ENCODE measurements at places on chromosomes 5 and 9.

DNA sequence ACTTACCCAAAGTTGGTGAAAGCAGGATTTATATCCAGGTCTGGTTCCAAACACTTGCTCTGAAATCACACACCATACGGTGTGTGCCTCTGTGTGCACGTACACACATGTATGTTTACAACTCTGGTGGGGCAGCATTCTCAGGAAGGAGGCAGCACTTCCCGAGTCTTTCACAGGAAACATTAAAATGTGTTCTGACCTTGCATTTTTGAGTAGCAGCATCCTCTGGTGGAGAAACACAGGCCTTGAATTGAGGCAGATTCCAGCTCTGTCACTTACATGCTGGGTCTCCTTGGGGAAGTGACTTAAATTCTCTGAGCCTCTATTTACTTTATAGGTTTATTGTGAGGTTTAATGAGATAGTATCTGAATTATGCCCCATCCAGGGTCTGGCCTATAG, 126.4 kb downstream of the RGS3 start:
- DNase-seq: no peak

- no peak for DNase-seq
Measured at GRCh38 chr9:85536076-85536475, 205.7 kb downstream of the AGTPBP1 start.

- DNase-seq: no peak
Measured at GRCh38 chr5:52457810-52458209, 329.9 kb upstream of the ITGA1 start.

DNA sequence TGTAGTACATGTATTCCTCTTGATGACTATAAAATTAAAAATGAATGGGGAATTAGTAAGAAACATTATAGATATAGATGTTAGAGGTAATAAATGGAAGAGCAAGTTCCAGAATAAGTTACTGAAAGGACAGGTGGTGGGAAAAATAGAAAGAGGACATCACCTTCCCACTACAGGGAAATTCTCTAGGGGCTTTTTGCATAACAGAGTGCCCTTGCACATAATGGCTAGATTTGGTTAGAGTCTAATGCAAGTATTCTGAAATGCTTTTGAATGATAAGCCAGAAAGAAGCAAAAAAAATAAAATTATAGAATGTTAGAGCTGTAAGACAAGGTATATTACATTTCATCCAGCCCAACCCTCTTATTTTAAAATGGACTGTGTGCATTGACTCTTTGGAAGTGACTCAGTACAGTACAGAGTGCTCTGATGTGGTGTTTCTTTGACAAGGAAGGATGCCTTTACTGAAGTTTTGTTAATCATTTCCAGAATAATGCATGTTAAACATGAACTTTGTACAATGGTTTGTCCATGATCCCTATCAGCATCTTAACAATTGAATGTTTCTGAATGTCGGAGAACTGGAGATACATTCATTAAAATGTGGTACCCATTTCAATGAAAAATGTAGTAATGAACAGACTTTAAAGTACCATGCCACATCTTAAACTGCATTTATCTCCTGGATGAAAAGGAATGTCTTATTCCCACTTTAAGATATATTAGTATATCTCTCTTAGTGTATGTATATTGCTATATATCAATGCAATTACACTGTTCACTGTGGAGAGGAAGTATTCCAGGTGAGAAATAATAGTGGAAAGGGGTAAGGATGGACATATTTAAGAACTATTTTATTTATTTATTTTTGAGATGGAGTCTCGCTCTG, 391.1 kb downstream of the ADGRV1 start:
- peak; percentile 19 for DNase-seq

- DNase-seq: no peak
Measured at GRCh38 chr9:130963916-130964315, 24.9 kb upstream of the FIBCD1 start.

DNA sequence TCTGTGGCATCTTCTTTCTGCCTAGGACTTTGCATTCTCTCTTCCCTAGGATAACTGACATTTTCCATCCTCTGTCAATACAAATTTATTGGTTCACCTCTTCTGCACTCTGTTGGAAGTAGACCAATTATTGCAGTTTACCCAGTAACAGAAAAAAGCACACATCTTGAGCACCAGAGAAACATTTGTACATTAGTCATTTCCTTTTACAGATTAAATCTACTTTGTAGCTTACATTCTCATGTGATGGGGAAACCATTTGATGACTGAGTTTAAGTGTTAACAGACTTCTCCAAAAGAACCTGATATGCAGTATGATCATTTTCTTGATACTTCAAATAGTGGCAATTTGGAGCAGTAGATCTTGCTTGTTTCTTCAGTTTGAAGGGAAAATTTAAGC, 1098.8 kb downstream of the DTWD2 start:
- no peak for DNase-seq

Data from NCI-H526 (cell line).